LNCaP clone FGC (cell line): ENCODE measurements at places on chromosomes 7 and 10.

DNA sequence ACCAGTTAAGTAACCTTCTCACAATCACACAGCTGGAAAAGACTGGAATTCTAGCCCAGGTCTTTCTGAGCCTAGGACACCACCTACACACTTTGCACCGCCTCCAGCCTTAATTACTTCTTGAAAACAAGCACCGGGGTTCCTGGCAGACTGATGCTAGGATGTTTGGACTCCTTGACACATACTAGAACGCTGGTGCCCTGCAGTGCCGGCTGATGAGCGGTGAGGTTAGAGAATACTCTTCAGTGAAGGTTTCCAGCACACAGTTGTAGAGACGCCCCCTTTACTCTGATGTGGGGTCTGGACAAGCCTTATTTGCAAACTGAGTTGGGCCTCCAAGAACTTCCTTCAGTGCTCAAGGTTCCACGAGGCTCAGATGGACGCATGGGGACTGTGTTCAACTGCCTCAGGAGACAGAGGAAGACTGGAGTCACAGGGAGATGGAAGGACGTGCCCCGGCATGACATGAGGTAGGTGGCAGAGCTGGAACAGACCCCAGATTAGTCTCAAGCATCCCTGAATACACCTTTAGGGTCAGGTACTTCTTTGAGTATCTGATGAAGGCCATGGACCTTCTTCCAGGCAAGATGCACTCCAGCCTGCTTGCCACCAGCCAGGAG, 89.6 kb downstream of the COBL start:
- DNase-seq = no peak

GRCh38 chr10:76950354-76950753, 687.3 kb downstream of the KCNMA1 start:
- DNase-seq = no peak

GRCh38 chr10:100340948-100341847, 5.8 kb upstream of the SCD start:
- DNase-seq = no peak

DNA sequence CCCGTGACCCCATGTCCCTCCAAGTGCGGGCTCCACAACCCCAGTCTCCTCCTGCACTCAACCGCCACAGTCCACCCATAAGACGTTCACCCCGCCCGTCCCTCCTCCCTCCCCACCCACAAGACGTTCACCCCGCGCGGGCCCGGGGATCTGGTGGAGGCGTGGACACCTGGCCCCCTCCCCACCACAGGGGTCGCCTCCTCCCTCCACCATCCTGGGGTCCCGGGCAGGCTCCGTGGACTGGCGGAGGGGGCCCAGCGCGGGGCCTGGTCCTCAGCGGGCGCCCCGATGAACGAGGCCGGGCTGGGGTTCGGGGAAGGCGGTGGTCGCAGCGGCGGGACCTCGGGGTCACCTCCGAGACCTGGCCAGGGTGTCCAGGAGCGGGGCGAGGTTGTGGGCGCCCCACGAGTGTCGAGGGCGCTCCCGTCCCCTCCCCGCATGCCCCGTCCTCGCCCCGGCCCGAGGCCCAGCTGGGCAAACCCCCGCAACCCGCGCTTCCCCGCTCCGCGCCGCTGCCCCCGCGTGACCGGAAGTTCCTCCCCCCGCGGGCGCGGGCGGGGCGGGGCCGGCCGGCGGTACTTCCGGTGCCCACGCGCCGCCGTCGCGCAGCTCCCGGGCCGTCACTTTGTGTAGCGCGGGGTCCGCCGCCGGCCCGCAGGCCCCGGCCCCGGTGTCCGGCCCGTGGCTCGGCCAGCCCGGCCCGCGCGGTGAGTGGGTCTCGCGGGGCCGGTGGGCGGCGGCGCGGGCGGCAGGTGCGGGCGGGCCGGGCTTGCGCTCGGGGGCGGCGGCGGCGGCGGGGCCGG, at the start of gene ZNF316:
TSS of gene ZNF316 (plus strand) at position 578 of the 803 bp plus-strand sequence. CDS start 5,092 bp downstream, outside the sequence.
- DNase-seq = no peak

GRCh38 chr10:123906884-123907652, 15.5 kb upstream of the CPXM2 start:
- no peak for DNase-seq

DNA sequence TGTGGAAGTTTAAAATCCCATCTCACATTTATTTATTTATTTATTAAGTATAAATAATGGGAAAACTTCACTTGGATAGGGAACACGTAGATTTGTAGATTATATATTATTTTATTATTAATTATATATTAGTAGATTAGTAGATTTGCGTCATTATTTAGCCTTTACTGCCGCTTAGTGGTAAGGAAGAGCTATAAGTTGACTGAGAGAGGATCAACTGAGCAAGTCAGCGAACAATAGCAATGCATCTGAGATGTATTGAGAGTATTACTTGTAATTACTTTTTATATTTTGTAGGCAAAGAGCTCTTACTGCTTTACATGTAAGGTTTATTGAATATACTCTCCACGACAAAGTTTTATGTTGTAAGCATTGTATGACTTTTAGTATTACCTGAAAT, 244.5 kb upstream of the ANKRD30A start:
- DNase-seq = peak; percentile 14

DNA sequence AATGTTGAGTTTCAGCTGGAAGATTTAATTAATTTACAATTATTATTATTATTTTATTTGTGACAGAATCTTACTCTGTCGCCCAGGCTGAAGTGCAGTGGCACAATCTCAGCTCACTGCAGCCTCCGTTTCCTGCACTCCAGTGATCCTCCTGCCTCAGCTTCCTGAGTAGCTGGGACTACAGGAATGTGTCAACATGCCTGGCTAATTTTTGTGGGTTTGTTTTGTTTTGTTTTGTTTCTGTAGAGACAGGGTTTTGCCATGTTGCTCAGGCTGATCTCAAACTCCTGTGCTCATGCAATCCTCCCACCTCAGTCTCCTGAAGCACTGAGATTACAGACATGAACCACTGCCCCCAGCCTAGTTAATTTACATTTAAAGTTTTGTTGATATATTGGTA, 93.8 kb upstream of the MEOX2 start:
- no peak for DNase-seq

DNA sequence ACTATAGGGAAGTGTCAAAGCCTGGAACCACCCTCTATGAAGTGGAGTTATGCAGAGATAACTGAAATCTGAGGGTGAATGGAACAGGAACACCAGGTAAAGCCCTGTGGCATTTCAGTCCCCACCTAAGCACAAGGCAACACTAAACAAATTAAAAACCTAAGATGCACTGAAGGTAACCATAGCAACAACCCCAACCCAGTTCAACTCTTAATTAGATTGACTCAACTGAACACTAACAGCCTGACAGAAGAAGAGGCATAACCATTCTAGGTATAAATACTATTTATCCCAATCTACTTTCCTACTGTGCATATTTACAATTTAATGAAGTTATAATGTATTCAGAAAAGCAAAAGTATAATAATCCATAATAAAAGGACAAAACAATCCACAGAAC, 9.2 kb upstream of the GIMAP5 start:
- no peak for DNase-seq

DNA sequence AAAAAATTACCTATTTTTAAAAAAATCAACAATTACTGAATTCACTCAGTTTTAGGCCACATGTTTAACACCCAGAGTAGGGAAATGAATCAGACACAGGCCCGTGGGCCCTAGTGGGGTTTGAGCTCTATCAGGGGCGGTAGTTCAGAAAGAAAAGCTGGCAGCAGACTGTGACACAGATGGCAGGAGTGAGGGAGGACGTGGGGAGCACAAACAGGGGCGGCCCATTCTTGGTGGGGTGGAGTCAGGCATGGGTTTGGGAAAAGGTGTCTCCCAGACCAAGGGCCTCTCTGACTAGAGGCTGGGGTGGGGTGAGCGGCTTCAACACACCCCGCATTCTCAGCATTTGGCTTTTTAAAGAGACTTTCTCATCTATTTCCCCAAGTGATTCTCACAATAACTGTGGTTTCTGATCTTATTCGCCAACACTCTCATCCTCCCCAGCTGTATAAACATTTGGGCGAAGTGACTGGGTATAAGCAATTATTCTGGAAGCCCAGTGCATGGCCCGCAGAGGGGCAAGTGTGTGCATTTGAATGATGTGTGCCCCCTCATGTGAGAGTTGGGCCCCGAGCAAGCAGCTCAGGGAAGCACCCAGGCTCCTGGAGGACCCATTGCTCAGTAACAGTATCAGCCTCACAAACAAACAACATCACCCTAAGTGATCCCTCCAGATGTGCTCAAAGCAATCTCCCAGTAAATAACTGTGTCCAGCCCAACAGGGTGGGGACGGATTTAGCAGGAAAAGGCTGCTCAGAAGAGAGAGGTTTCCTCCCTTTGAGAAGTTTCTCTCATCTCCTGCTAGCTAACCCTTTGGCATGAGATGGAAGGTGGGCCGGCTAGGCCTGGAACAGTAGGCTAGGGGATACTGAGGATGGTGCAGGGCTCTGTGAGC, 437.6 kb upstream of the ZMIZ1 start:
- DNase-seq = no peak

DNA sequence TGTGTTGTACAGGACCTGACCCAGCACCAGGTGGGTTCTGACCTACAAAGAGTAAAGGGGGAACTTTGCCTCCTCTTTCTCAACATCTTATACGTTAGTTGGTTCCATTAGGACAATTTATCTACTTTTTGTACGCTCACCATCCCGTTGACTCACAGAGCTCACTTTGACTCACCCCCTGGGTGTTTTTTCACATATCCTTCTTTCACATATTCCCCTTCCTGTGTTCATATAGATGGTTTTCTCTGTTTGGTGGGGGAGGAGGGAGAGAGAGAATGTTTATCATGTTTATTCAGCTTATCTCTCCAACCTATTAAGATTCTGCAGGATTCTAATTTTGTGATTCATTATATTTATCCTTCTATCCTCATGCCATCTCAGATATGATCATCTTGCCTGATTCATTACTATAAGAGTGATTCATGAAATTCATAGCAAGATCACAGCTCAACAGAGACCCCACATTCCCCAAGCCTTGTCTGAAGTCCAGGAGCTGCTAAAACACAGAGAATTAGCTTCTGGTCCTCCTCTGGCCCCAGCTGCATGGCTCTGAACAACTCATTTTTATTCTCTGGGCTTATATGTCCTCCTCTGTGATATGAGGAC, 37.2 kb downstream of the PRSS2 start:
- no peak for DNase-seq
